Lung microvascular endothelial cell (primary cell): ENCODE measurements at places on chromosomes 2 and 18.

DNA sequence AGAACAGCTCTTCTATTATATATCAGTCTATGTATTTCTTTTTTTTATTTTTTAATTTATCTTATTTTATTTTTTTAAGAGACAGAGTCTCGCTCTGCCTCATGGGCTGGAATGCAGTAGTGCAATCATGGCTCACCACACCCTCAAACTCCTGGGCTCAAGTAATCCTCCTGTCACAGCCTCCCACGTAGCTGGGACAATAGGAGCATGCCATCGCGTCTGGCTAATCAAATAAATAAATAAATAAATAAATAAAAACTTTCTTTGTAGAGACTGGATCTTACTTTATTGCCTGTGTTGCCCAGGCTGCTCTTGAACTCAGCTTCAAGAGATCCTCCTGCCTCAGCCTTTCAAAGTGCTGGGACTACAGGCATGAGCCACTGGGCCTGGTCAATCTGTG, 117.0 kb downstream of the RBMS1 start:
- peak; percentile 45 for DNase-seq

DNA sequence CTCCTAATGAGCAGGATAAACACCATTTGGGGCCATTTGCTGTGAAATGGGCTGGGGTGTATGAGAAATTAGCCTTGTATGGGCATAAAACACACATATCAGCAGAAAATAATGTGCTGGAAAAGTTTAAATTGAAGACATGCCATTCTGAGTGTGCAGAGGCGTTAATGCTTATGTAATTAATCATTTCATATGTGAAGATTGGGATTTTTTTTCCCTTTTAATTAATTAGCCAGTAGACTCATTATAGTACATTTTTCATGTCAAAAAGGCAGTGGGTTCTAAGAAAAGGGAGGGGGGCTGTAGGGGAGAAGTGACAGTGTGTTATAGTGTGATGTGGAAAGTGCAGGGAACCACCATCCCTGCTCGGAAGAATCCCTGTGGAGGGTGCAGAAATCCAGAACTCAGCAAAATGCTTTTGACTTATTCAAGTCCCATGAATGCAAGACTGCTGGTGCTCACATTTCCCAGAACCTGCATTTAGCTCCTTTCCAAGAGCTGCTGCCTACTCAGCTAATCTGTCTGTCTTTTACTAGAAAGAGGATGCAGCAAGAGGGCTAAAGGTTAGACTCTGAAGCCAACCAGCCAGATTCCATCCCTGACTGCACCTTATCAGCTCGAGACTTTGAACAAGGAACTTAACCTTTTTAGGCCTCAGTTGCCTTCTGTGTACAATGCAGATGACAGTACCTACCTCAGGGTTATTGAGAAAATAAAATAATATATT, 11.6 kb upstream of the COX7A2L start:
- DNase-seq, result no peak

- DNase-seq, result no peak
These were observed 42.8 kb upstream of the KLF11 start for GRCh38 chr2:10000541-10000940.

- DNase-seq, result no peak
These were observed 281.7 kb upstream of the CCDC68 start for GRCh38 chr18:55240978-55241377.

DNA sequence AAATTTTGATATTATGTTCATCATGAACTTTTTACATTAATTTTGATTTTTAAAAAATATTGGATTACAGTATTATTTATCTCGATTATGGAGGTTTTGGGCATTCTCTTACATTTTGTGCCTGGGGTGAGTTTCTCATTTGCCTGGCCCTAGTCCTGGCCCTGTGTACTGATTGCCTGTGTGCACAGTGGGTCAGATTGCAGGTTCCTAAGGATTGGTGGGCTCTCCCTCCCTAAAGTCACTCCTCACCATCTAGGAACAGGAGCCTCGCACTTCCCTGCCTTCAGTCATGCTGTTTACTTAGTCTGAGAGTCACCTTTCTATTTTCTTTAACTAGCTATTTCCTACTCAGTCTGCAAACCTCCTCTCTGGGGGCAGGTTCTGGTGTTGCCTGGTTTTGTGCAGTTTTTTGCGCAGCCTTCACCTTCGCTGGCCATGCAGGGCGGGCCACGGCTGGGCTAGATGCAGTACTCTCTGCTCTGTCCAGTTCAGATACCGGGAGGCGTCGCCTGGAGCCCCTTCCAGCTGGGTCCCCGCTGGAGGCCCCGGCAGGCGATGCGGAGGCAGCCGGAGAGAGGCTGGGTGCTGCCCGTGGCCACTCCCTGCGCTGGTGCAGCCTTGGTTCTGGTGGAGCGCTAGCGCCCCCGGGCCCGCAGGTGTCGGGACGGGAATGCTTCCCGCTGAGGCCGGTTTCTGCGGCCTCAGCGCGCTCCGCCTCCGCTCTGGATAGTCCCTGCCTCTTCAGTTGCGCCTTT, 23.3 kb upstream of the MC5R start:
- DNase-seq, result peak; percentile 60

DNA sequence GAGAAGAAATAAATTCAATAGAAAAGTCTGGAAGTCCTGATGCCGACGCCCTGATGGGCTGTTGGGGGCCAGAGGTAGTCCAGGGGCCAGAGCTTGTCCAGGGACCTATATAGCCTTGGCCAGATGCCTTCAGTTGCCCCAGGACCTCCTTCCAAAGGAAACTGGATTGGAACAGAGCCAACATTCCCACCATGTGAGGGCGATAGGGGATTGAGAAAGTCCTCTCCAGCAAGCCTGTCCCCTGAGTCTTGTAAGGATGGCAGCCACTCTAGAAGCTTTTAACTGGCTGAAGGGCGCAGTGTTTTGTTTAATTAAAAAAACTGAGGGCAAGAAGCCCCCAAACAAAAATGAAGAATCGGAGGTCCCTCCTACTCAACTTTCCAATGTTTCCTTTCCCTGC, 54.9 kb upstream of the CDCA7 start:
- DNase-seq, result no peak

- DNase-seq, result peak; percentile 53
These were observed 5.1 kb downstream of the MEIS1 start for GRCh38 chr2:66439812-66440542.

- no peak for DNase-seq
These were observed 1.6 kb upstream of the EPC2 start for GRCh38 chr2:148642891-148643416.

DNA sequence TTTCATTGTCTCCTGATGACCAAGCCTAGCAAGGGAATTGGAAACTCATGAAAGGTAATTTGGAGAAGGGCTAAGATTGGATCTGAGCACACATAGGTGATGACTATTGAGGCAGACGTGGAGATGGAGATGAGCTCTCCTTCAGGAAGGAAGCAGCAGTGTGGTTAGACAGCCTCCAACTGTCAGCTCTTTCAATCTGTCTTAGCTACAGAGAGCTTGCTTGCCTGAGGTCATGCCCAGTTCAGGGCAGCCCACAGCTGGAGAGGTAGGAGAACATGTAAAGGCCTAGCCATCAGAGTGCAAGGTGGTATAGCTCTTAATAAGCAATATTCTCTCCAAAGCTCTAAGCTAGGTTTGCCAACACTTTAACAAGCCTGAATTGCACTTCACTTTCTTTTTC, 79.2 kb downstream of the THSD7B start:
- DNase-seq, result no peak

DNA sequence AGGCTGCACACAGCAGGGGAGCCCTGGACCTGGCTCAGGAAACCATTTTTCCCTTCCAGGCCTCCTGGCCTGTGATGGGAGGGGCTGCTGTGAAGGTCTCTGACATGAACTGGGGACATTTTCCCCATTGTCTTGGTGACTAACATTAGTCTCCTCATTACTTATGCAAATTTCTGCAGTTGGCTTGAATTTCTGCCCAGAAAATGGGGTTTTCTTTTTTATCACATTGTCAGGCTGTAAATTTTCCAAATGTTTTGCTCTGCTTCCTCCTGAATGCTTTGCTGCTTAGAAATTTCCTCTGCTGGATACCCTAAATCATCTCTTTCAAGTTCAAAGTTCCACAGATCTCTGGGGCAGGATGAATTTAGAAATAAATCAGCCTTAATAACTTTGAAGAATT, 78.2 kb downstream of the EHBP1 start:
- DNase-seq, result no peak

- DNase-seq, result no peak
These were observed 33.3 kb downstream of the PRKCE start for GRCh38 chr2:45684756-45685155.
